ENCODE measurements at places on chromosomes 12 and 14.

GRCh38 chr14:77470224-77470870 lies 12.5 kb downstream of the AHSA1 start:
- no peak for DNase-seq

- no peak for DNase-seq
These were observed 27.7 kb upstream of the FBXO33 start for GRCh38 chr14:39459795-39460478.

GRCh38 chr12:45427042-45427441 lies 211.1 kb downstream of the ANO6 start:
- no peak for DNase-seq

- DNase-seq, result peak; percentile 57
These were observed 111.5 kb downstream of the SRGAP1 start for GRCh38 chr12:63955831-63956666.

DNA sequence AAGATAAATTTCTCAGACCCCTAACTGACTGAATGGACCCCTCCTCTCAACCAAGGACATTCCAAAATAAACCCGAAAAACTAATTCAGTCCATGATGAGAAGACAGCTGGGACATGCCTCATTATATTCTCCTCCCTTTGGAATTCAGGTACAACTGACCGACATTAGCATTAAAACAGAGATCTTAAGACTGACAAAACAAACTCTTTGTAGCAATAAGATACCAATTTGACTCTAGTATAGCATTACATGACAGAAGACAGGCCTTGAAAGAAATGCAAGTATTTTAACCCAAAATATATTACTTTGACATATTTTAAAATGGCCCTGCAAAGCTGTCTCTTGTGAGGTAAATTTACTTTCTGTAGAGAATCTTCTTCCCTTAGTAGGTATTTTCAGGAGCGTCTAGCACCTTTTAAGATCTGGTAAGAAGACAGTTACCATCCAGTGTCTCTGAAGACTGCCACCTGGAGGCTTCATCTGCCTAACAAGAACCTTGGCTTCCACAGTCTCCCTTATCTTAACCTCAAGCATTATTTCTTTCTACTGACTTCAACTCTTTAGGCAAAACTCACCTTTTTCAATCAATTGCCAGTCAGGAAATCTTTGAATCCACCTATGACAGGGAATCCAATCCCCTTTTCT lies 957.5 kb downstream of the SLC6A15 start:
- DNase-seq, result no peak

- no peak for DNase-seq
These were observed 23.8 kb downstream of the RAB35 start for GRCh38 chr12:120092551-120093335.

DNA sequence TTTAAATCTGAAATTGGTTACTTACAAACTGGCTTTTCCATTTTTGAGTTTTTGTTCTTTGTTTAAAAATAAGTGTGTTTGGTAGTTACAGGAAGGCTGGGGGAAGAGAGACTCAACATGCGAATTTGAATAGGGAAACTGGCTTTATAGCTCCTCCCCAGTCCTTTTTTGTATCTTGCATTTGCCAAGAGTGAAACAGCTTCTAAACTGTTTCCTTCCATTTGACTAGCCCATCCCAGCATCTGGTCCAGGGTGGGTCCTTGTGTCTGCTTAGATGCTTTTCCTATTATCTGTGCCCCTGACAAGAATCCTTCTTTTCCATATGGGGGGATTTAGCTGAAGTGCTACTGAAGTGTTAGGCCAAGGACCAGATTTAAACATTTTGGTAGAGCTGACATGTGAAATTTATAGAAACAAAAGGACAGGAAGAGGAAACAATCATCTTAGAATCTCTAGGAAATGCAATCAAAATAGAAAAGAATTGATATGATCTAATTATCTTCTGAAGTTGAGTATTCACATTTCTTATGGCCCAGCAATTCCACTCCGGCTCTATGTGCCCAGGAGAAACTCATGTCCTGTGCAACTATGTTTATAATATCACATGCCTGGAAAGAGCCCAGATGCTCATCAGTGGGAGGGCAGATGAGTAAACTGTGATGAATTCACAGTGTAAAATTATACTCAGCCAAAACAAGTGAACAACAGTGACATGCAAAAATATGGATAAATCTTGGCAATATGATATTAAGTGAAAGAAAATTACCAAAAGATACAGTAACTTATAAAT lies 7.4 kb downstream of the SMOC1 start:
- no peak for DNase-seq

DNA sequence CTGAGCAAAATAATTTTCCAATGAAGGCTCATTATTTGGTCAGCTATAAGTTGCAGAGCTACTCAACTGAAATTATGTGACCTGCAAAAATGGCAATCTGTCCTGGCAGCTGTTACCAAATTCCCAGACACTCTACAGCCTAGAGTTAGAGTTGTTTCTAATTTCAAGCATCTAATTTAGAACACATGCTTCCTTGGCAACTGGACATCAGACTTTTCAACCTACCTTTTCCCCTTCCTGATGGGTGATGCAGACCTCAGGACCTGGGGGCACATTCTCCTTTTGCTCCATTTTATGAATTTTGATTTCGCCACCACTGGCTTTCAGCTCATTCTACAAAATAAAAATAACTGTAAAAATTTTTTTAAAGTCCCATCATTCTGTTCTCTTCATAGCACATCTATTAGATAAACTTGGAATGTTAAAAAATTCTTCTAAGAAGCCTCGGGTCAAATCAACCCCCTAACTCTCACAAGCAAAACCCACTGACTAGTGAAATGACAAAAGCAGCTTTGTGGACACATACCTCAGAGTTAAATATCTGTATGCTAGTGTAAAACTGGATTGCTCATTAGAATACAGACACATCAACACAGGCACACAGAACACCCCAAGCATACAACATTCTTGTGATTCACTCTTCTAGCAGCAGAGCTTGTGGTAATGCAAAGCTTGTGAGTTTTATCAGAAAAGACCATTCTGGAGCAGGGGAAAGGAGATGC lies 33.5 kb upstream of the CERS5 start:
- DNase-seq, result no peak

- no peak for DNase-seq
These were observed 300.9 kb downstream of the CACNA1C start for GRCh38 chr12:2353691-2354090.

DNA sequence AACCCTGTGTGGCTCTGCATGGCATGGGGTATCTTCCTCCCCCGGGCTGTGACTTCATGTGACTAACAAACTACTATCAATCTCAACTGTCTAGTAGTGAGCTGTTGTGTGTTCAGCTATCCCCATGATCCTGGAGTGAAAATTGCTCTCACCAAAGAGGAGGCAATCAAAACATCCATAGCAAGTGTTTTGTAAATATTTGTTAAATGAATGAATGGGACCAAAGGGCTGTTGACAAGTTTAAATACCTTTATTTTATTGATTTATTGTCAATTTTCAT lies 138.1 kb upstream of the CPM start:
- no peak for DNase-seq

DNA sequence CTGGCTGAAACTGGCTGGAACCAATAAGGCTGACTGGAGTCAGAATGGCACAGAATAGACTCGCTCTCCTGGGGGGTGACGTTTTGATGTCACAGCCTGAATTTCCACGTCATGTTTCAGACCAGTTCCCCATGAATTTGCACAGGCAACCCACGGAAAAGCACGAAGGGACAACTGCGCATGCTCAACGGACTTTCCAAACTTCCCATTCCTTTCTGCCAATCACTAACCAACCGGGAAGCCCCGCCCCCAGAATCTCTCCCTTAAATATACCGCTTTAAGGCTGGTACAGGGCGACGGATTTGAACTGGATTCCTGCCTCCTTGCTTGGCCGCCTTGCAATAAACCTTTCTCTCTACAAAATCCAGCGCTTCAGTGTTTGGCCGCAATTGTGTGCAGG lies 434.7 kb downstream of the APAF1 start:
- no peak for DNase-seq

GRCh38 chr14:103130965-103131364 lies 7.7 kb downstream of the TNFAIP2 start:
- no peak for DNase-seq

DNA sequence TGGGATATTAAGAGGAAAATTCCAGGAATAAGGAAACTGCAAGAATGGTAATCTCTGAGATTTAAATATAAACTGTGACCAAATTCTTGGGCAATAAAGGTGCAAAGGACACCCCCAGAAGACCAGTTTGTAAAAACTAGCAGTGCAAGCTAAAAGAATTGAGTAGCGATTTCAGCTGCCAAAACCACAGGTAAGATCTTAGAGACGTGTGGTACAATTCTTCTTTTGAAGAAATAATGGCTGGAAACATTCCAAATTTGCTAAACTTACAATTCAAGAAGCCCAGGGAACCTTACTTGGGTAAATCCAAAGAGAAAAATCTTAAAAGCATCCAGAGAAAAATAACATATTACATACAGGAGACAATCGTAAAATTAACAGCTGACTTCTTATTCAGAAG lies 12.0 kb downstream of the CATSPERB start:
- no peak for DNase-seq

DNA sequence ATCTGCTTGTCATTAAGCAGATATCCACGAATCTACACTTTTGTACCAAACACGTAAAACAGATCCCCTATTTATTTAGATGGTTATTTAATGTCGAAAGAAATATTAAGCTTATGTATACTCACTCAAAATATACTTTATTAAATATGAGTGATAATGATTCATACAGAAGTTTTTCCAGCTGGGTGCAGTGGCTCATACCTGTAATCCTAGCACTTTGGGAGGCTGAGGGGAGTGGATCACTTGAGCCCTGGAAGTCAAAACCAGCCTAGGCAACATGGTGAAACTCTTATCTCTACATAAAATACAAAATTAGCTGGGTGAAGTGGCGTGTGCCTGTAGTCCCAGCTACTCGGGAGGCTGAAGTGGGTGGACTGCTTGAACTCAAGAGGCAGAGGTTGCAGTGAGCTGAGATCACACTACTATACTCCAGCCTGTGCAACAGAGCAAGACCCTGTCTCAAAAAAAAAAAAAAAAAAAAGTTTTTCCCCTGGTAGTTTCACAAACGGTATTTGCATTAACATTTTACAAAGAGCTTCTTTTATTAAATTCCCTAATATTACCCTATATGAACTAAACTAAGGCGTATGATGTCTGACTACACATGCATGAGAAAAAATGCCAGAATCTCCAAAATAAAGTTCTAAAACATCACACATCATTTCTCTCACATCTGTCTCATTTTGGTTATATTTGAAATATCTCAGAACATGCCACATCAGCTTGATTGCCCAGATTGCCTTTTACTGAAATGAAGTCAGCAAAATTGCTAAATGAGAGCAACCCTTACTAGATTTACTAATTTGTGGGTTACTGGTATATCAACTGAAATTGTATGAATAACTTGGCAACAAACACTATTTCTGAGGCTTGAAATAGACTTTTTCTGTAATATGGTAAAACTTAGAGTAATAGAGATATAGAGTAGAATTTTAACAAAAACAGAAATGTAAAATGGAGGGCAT lies 74.9 kb downstream of the PAWR start:
- no peak for DNase-seq

GRCh38 chr12:98149691-98150210 lies 365.6 kb upstream of the TMPO start:
- no peak for DNase-seq

- no peak for DNase-seq
These were observed 27.5 kb upstream of the ACTR6 start for GRCh38 chr12:100173111-100173510.

GRCh38 chr12:62426089-62426488 lies 40.5 kb upstream of the MON2 start:
- DNase-seq, result no peak

DNA sequence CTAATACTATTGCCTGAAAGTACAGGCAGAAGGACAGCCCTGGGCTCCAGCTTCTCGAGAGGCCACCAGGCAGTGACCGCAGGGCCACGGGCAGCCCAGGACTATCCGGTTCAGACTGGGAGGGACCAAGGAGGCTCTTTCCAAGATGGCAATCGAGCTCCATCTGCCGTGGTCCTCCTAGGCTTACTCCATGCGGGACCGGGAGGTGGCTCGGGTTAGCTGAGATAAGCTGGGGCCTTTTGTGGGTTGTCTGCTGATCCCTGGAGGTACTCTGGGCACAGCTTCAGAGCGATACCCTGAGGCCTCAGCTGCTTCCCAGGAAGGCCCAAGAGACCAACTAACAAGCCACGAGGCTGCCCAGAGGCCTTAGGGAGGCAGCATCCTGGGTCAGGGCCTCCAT lies 33.1 kb downstream of the SNRNP35 start:
- no peak for DNase-seq

GRCh38 chr12:532908-533565 lies 73.3 kb downstream of the B4GALNT3 start:
- DNase-seq, result no peak

- DNase-seq, result no peak
These were observed 105.2 kb downstream of the ZFC3H1 start for GRCh38 chr12:71558445-71558844.

DNA sequence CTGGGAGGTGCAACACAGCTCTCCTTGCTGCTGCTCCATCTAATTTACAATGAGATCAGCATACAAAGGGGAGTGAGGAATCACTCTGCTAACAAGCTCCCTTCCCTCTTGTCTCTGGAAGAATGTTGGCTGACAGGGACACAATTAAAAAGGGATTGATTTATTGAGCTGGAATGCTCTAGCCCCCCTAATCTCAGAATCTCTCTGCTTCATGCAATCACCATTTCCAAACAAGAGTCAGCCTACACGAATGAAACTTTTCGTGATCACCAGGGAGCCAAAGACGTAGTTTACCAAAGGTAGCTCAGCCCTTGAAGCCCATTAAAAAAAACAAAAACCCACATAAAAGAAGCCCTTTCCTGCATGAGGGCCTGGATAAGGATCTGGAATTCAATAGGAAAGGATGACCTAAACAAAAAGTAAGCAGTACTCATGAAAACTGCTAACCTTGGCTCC lies 223.8 kb downstream of the C12orf75 start:
- DNase-seq, result no peak

DNA sequence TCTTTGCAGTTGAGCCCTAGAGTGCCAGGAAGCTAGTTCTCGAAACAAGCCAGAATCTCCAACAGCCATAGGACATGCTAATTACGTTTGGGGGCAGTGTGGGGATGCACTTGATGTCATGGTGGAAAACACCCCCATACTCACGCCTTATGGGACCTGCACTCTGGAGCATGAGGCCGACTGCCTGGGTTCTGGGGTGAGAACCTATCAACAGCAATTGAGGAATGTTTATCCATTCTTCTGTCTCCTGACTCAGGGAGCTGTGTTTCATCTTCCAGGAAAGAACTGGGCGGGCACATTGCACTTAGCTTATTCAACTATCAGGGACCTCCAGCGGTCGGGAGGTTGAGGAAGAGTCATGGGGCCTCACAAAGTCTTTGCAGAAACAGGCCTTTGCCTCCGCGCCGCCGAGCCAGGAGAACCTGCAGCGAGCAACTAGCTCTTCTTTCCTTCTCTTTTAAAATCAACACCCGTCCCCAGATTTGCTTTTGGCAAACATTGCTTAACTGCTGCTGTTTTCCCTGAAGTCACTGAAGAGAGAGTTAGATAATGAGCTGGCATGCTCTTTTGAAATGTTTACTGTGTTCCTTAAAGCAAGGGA lies 226.1 kb upstream of the DIO3 start:
- DNase-seq, result no peak

All from KBM-7 (cell line).